Stimulated activated CD4-positive, alpha-beta T cell treated with anti-CD3 and anti-CD28 coated beads, Interleukin-4, amount 100 ng/mL, for 1 hour (primary cell): ENCODE measurements at places on chromosomes 5 and 9.

GRCh38 chr5:111731638-111732037 lies 25.4 kb downstream of the NREP start:
- no peak for DNase-seq

DNA sequence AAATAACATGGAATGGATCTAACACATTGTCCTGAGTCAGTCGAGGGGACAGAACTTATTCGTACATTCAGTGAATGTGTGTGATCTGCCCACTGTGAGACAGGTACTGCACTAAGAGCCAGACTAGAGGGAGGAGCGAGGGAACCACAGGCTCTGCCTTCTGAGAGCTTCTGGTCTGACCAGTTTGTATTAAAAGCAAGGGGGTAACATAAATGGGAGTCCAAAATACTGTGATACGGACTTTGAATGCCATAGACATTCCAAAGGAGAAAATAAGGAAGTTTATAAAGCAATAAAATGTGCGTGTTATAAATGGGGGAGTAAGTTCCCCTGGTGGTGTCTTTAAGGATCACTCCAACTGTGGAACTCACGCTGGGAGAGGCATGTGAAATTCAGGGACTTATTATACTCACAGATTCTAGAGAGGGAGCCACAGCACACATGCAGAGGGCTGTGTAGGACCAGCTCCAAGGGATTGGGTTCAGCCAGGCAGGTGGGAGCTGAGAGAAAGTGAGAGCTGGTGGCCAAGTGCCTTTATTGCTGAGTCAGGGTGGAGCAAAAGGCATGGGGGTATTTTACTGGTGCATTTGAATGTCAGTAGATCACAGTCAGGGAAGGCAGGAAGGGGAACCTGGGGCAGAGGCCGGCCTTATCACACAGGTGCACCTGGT lies 186.5 kb upstream of the WWC1 start:
- no peak for DNase-seq

- no peak for DNase-seq
Measured at GRCh38 chr5:146091881-146092280, 13.5 kb downstream of the PLAC8L1 start.

GRCh38 chr9:121670431-121670830 lies 19.0 kb downstream of the DAB2IP start:
- no peak for DNase-seq

DNA sequence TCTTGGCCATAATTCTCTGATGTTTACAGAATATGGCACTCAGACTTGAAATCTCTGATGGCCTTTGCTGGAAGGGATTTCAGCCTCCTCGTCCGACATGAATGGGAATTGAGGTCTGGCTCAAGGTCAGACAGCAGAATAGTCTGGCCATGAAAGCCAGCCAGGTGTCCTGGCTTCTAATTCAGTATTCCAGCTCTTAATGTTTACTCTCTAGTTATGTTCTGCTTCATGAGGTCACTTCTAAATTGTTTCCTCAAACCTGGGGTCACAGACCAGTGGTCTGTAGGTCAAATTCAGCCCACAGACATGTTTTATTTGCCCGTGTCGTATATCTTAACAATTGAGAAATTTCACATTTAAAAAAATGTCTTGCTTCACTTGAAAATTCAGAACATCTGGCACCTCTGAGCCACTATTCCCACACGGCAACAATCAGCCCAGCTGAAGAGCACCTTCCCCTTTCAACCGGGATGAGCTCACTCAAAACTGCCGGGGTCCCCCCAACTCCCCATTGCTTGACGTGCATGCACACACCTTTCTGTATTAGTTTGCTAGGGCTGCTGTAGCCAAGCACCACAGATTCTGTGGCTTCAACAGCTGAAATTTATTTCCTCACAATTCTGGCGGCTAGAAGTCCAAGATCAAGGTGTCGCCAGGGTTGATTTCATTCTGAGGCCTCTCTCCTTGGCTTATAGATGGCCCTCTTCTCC lies 243.5 kb downstream of the ENC1 start:
- no peak for DNase-seq

GRCh38 chr5:180602481-180603075 lies 11.3 kb upstream of the SCGB3A1 start:
- DNase-seq: no peak

DNA sequence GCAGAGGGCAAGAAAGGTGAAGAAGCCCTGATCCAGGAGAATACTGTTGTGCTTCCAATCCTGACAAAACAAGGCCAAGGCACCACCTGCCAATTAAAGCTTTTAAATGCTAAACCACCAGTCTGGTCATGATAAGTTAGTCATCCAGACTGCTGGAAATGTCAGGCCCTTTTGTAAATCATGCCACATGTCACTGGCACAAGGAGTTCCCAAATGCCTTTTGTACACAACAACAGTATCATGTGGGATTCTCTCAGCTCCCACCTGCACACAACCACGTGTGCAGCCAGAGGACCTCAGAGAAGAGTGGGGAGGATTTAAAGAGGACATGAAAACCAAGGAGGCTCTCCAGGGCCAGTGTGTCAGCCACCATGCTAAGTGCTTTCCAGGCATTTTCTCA lies 99.3 kb downstream of the CDK5RAP2 start:
- no peak for DNase-seq

GRCh38 chr9:68416936-68417564 lies 60.6 kb downstream of the PGM5 start:
- DNase-seq: no peak

GRCh38 chr5:33270671-33271070 lies 170.1 kb upstream of the TARS1 start:
- no peak for DNase-seq

DNA sequence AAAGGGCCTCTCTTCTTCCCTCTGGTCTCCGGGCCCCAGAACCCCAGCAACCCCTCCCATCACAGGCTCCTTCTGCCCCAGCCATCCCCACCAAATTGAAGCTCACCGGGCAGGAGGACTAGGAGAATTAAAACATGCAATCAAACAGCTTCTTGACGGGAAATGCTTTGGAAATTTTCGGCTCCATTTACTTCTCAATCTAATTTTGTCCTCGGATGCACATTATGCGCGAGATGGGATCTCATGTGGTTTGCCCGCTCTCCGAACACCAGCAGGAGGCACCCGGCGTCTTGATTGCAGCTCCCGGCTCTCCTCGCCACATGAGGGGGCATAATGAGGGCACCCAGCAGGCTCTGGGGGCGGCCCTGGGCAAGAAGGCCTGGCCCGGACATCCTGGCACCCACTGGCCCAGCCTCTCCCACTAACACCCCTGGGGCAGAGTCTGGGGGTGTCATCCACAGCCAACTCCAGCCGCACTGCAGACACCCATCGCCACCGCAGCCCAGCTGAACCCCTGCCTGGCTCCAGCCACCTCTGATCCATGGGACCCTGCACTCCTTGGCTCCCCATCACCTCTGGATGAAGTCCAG lies 135.5 kb downstream of the PAX5 start:
- DNase-seq: no peak

GRCh38 chr5:116696366-116696765 lies 121.7 kb upstream of the SEMA6A start:
- no peak for DNase-seq

DNA sequence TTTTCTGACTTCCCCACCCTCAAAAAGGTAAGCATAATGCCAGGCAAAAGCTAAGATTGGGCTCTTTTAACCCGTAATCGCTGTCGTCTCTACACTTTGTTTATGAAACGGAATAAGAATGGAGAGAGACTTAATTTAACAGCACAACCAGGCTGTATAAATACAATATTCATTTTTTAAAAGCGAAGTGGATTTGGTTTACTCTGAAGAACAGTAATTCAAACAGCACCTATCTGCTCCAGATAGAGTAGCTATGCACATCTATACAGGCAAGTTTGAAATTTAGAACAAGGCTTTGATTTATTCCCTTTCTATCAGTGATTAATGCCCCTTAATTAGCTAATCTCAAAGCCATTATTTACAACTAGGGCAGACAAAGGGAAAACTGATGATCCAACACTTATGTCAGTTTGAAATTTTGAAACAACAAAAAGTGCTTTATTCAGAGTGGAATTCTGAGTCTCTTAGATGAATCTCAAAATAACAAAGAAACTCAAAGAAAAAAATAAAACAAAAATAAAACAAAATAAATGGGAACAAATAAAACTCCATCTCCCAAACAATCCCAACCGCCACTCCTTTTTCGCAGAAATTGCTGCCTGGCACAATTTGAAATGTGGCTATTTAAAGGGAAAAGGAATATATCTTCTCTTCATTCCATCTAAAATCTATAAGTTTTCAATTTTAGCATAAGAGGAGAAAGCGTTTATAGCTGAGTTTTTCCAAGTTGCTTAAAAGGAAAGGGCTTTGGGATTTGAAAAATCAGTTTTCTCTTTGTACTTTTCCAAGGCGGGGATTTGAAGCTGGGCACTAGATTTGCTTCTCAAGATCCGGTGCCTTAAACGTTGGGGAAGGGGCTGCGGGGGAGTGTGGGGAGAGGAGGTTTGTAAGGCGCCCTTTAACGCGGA lies 298.6 kb downstream of the PARP8 start:
- DNase-seq: no peak

GRCh38 chr9:137269231-137269772 lies 8.2 kb upstream of the TOR4A start:
- DNase-seq: no peak

DNA sequence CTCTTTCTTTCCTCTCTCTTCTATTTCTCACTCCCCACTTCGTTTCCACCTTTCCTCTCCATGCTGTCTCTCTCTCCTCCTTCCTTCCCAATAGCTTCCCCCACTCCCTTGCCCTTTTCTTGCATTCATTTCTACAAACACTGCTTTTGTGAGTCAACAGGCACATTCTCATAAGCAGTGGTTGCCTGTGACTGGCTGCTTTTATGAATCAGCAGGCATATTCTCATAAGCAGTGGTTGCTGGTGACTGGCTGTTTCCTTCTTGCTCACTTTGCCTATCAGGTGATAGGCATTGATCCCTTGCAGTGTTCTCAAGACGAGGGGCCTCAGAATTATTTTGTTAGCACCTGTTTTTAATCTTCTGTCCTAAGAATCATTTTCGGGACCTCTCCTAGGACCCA lies 116.1 kb upstream of the ACTBL2 start:
- no peak for DNase-seq

DNA sequence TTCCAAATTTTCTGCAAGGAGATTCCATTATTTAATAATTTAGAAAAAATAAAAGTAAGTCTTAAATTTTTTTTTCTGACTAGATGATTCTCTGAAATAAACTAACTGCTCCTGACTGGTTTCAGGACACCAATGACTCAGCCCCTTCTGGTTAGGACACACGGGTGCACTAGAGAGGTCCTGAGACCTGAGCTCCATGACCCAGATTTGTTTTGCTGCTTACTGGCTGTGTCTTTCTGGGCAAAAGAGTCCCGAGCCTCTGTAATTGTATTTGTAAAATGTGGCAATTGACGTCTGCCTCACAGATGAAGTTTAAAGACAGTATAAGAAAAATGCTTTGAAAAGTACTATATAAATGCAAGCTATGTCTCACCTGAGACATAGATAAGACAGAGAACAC lies 89.1 kb downstream of the SLC24A2 start:
- DNase-seq: no peak

GRCh38 chr9:12878351-12878978 lies 103.6 kb downstream of the LURAP1L start:
- no peak for DNase-seq

DNA sequence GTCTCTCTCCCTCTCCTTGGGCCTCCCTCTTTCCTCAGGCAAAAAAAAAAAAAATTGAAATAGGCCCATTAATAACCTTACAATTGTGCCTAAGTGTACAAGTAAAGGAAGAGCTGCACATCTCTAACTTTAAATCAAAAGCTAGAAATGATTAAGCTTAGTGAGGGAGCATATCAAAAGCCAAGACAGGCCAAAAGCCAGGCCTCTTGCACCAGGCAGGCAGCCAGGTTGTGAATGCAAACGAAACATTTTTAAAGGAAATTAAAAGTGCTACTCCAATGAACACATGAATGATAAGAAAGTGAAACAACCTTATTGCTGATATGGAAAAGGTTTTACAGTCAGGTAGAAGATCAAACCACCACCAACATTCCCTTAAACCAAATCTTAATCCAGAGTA lies 383.4 kb downstream of the KIAA0825 start:
- DNase-seq: no peak

- peak; percentile 87 for DNase-seq
Measured at GRCh38 chr5:141960449-141961323, 2.7 kb upstream of the PCDH12 start.

DNA sequence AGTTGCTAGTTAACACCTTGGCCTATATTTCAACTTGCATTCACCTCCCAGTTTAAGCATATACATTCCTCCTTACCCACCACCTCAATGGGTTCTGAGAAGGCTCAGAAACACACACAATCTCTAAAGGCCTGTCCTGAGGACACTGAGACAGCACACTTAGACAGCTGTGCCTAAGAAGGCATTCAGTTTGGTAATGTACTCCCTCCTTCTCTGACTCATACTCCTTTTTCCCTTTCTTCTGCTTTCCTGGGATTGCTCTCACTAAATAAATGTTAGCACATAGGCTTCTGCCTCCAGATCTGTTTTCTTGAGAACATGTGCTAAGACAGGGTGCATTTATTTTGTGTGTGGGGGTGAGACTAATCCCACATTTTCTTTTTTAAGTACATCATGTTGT lies 456.8 kb upstream of the CDH6 start:
- no peak for DNase-seq

DNA sequence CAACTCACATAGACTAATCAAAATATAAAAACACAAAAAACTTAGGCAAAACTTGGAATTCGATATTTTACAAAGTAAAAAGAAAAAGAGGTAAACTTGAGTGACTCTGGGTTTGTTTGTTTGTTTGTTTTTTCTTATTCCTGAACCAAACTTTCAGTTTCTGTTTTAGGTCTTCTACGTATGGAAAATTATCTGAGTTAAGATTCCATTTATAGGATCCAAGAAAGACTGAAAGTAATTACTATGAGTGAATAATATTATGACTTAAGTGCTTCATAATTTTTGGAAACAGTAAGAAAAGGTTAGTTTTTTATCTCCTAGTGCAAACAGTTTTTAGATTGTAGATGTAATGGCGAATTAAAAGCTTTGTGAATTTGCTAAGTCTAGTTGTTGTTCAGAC lies 13.2 kb downstream of the ST8SIA4 start:
- DNase-seq: no peak

GRCh38 chr5:126351153-126351552 lies 72.1 kb upstream of the GRAMD2B start:
- no peak for DNase-seq

- DNase-seq: no peak
Measured at GRCh38 chr9:20549053-20549452, 73.2 kb downstream of the MLLT3 start.

DNA sequence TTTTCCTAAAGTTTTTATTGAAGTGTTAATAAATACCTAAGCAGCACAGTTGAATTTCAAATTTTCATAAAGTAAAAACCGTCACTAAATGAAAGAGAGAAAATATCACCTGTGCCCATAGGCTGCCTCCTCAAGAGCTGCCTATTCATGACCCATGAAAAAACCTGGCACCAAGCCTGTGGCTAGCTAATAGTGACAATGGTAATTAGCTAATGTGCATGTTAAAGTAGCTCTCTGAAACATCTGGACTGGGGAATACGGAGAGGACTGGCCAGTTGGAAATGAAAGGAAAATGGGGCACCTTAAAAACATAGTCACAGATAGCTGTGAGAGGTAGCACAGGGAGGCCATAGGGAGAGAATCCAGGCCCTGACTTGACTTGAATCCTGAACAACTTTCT lies 5.4 kb upstream of the GNE start:
- DNase-seq: no peak

GRCh38 chr5:82707741-82708140 lies 369.5 kb downstream of the TMEM167A start:
- no peak for DNase-seq
